ENCODE measurements at places on chromosomes 6 and 20.

GRCh38 chr6:11350294-11350693, 117.8 kb upstream of the NEDD9 start:
- no peak for DNase-seq

GRCh38 chr20:52010541-52010940, 181.0 kb downstream of the ZFP64 start:
- DNase-seq = no peak

- DNase-seq = no peak
Measured at GRCh38 chr20:18750735-18751134, 62.8 kb upstream of the SCP2D1 start.

GRCh38 chr6:145267076-145267867, 468.0 kb downstream of the EPM2A start:
- DNase-seq = no peak

DNA sequence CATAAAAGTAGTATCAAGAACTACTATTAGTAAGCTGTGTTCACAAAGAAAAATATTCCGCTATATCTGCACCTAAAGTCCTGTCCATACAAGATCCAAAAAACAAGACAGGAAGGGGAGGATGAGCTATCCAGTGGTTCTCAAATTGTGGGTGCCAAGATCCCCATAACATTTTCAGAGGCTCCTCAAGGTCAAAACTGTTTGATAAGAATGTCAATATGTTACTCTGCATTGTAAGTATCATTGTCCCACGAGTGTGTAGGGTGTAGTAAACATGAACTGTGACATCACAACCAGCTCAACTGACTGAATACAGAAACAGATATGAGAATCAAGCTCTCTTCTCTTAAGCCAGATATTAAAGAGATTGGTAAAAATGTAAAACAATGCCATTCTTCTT, 81.9 kb upstream of the HIVEP1 start:
- no peak for DNase-seq

- DNase-seq = no peak
Measured at GRCh38 chr6:158185729-158186456, 17.7 kb downstream of the GTF2H5 start.

DNA sequence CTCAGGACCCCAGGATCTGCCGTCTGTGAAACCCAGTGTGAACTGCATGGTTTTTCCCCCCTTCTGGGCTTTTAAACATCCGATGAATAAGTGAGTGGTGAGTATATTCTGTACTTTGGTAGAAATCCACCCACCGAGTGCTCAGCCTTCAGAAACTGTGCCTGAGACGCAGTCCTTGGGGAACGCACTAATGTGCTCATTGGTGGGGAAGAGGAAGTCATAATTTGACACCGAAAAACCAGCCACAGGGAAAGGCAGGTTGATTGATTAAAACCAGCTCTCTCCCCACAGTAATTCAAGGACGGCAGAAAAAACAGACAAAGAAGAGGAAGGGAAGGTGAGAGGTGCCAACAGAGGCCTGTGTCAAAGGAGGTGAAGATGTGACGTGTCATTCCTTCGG, 21.7 kb downstream of the EDN3 start:
- DNase-seq = no peak

DNA sequence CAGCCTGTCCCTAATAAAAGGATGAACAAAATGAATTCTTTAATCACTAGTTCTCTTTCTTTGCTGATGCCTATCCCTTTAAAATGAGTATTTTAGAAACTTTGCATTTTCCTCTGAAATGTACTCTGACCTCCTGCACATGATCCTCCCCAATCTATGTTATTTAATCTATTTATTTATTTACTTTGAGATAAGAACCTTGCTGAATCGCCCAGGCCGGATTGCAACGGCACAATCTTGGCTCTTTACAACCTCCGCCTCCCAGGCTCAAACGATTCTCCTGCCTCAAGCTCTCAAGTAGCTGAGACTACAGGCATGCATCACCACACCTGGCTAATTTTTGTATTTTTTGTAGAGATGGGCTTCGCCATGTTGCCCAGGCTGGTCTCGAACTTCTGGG, 27.9 kb downstream of the ADTRP start:
- DNase-seq = no peak

- peak; percentile 46 for DNase-seq
Measured at GRCh38 chr20:41047975-41048305, 19.3 kb downstream of the TOP1 start.

- no peak for DNase-seq
Measured at GRCh38 chr6:146361128-146361924, 182.3 kb upstream of the RAB32 start.

DNA sequence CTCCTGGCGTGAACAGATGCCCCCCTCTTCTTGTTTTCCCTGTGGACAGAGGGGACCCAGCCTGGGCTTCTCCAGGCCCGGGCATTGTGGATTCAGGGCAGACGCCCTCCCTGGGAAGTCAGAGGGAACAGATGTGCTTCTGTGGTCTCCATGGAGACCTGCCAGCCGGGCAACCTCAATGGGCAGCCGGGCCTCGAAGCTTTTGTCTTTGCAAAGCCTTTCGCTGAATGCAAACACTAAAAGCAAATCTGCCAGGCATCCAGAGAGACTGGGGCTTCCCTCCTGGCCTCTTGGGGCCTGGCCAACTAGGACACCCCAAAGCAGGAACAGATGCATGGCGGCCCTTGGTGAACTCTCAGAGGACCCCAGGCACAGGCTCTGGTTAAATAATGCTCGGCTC, 370.0 kb upstream of the SULF2 start:
- no peak for DNase-seq

DNA sequence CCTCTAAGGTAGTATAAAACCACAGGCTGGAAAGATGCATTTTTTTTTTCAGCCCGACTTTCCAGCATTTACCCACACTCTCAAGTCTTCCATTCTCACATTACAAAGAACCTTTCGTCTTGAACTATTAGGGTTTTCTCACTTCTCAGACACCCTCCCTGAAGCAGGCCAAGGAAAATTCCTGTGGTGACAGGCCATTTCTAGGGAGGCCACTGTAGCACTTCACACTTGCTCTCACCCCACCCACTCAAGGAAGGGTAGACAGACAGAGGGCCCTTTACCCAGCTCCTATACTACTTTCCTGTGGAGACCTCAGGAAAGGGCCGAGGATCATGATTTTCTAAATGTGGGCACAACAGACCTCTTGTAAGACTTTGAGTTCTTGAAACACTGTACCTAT, 27.7 kb downstream of the KCNS1 start:
- no peak for DNase-seq

DNA sequence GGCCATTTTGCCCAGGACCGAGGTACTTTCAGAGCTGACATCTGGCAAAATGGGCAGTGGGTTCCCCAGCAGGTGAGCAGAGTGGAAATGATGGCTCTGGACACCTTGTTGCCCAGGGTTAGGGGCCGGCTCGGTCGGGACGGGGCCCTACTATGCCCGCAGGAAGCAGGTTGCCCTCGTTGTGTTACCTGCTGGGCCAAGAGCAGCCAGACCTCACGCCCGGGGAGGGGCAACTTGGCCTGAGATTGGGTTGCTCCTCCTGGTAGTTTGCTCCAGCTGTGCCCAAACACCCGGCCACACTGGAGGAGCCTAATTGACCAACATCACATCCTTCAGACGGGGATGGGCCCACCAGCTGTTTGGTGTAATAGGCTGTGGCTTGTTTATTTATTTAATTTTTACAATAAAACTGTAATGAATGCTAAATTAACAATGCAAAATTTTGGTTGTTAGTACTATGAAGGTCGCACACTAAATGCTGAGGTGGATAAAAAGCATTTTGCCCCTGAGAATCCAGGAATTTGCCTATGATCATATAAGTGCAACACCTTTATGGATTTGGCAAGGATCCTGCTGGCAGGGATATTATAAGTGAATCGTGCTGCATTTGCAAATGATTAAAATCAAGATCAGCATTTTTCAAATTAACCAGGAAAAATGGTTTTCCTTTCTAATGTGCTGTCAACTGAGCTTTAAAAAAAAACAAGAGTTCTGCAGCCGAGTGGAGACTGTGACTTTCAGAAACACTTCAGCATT, 26.6 kb upstream of the PCMTD2 start:
- no peak for DNase-seq

- peak; percentile 72 for DNase-seq
Measured at GRCh38 chr20:36808317-36809257, 35.0 kb upstream of the DSN1 start.

- DNase-seq = peak; percentile 28
Measured at GRCh38 chr20:45153752-45154151, 20.9 kb upstream of the PI3 start.

DNA sequence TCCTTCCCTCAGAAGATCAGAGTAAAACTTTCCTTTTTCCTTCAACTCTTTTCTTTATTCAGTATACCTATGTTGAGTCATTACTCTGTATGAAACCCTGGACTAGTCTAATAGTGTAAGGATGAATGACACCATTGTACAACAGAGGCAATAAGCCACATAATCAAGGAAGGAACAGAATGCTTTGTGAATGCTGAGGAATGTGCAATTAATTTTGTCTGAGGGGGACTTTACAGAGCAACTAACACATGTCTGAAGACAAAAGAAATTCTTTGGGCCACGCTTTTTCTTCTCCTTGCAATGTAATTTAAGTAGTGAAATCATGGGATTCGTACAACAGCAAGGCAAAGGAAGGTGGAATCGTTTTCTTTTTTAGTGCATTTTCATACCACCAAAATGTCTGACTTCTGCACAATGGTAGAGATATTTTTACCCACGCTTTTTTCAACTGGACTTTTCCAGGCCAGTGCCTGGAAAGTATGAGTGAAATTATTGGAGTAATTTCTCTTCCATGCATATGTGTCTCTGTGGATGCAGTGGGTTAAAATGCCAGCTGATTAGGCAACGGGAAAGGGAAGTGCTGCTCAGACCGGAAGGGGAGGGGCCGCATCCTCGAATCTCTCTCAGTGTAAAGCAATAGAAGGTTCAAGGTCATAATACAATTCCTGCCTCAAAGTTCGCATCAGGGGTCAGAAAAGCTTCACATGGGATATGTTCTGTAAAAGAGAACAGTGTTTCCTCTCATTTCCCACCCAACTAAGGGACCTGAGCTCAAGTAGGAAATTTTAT, 89.9 kb upstream of the MTHFD1L start:
- DNase-seq = no peak

DNA sequence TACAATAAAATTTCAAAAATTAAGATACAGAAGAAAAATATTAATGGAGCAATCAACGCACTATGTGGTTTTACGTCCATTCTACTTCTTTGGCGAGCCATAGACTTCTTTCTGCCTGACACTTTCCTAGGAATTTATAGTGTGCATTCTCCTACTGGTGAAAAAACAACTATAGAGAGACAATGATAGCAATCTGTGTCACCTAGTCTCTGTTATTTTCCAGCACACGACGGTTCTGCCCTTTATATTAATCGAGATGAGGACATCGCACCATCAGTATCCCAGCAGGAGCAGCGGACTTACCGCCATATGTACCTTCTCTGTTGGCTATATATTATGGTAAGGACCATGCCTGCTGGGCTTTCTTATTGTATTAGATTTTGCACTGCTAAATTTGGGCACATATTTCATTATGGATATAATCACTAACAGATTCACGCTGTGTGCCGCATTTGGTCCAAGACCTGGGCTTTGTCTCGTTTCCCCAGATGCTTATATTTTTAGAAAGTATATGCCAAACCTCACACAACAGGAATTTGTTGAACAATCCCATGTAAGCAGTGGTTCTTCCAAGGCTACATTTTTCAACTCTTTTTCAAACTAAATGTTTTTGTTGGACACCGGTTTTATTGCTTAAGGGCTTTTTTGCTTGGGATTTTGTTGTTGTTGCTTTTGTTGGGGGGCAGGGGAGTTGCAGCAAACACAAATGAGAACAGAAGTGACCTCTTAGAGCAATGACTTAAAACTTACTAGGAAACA, 166.4 kb downstream of the ADAT2 start:
- DNase-seq = no peak

DNA sequence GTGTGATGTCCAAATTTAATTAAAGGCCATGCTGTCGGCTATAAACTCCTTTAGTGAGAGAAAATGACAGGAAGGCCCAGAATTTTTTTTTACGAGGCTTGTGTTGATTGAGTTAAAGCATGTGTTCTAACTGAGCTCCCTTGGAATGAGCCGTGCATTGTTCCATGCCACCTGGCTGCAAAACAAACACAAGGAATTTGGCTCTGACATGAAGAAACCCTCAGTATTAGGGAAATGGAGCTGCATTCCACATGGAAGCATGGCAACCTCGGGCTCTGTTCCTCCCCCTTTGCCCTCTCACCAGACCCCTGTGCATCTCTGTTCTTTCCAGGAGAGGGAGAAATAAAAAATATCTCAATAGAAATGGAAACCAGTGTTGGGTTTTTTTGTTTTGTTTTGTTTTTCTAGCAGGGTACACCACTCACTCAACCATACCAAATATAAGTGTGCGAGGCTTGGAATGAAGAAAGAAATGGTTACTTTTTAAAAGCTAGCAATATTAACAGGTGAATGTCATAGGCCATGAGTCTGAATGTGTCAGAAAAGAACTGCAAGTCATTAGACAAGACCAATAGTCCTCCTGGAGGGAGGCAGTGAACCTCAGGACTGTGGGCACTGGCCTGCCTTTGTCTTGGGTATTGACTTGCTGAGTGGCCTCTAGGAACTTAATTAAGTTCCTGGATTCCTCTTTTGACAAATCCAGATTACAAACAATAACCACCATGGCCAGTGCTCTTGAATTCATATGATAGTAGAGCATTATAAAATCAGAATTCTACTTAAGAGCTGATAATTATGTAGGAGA, 935.1 kb downstream of the KIF16B start:
- DNase-seq = no peak

- DNase-seq = no peak
Measured at GRCh38 chr6:34230653-34231371, 5.9 kb upstream of the HMGA1 start.

GRCh38 chr20:34143951-34144350, 31.9 kb upstream of the EIF2S2 start:
- DNase-seq = no peak

DNA sequence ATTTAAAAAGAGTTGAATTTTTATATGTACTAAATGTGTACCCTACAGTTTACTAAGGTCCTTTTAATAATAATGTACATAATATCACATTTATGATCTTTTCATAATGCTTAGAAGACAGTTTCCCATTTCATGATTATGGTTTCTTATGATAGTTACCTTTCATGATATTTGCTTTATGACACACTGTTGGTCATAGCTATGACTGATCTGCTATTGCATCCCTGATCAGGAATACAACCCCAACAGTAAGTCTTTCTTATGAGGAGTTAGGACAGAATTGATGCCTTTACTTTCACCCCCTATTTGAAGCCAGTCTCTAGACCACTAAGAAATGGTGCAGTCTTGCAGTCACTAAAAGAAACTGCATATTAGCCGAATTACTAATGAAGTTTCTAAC, 31.0 kb downstream of the LCA5 start:
- DNase-seq = no peak

GRCh38 chr6:112802144-112802543, 455.0 kb downstream of the RFPL4B start:
- DNase-seq = no peak

GRCh38 chr6:13044896-13045295, 283.4 kb downstream of the TBC1D7 start:
- DNase-seq = no peak
